Body of pancreas (tissue), 4 donors: ENCODE measurements at places on chromosomes 3 and 15. TPM values are rescaled to one million over a fixed set of nuclear protein-coding genes. Genes with fewer than 3 reads are reported as not detected.

GRCh38 chr15:57654153-57654852, 52.2 kb upstream of the POLR2M start:
- H3K27me3 ChIP-seq = no peaks in the 10 kb centered on the region
- no peak overlapping the region for H3K4me3 ChIP-seq
- no peak for DNase-seq
- no peaks in the 10 kb centered on the region for H3K36me3 ChIP-seq

DNA sequence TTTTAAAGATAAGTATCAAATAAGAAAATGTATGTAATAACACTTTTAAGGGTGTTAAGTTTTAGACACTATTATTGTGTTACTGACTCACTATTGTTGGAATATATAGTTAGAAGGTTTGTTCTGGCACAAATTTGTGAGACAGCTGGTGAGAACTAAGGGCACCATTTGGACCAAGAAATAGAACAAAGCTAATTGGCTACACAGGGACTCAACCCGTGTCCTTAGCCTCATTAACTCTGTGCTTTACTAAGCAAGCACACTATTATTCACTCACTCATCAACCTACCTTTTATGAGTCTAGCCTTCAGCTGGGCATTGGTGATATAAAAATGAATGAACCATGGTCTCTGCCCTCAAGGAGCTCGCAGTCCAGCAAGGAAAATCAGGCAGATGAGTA, 4.1 kb upstream of the UNC13C start:
- DNase-seq = no peak
- H3K4me3 ChIP-seq = no peak overlapping the region
- H3K27ac ChIP-seq = no peak overlapping the region
- H3K4me1 ChIP-seq = peaks cover 10% of the 10 kb centered on the region

The SLC51A gene
- total RNA-seq = 0.26 TPM

GRCh38 chr15:28260722-28261121, 61.3 kb downstream of the HERC2 start:
- H3K27me3 ChIP-seq = no peaks in the 10 kb centered on the region
- H3K27ac ChIP-seq = no peak overlapping the region
- no peak overlapping the region for H3K4me3 ChIP-seq
- DNase-seq = no peak
- no peaks in the 10 kb centered on the region for H3K4me1 ChIP-seq

The NR2F2 gene
- total RNA-seq = 13.5 TPM

DNA sequence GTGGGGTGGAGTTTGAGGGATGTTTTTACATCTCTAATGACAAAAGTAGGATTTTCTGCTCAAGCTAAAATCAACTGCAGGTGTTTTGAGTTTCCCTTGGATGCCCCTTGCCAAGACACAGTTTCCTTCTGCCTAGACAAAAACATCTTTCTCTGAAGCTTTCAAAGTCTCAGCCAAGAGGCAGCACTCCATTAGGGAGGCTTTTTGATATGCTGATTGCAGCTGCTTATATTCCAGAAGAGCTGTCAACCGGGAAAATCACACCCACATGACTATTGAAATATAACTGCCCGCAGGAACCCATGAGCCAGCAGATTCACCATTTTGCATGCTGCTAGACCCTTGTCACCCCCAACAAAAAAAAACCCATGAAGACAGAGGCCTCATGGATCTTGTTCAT, 27.5 kb upstream of the ZNF148 start:
- H3K27ac ChIP-seq = no peak overlapping the region
- H3K36me3 ChIP-seq = no peaks in the 10 kb centered on the region
- no peak for DNase-seq
- H3K27me3 ChIP-seq = no peaks in the 10 kb centered on the region
- H3K4me3 ChIP-seq = no peak overlapping the region

- no peaks in the 10 kb centered on the region for H3K4me1 ChIP-seq
- H3K4me3 ChIP-seq = no peak overlapping the region
- H3K36me3 ChIP-seq = no peaks in the 10 kb centered on the region
- peak; percentile 11 for DNase-seq
- no peaks in the 10 kb centered on the region for H3K27me3 ChIP-seq
- H3K27ac ChIP-seq = no peak overlapping the region
Measured at GRCh38 chr3:21795152-21795837, 44.3 kb upstream of the ZNF385D start.

The HTR3E gene
- not detected for total RNA-seq

DNA sequence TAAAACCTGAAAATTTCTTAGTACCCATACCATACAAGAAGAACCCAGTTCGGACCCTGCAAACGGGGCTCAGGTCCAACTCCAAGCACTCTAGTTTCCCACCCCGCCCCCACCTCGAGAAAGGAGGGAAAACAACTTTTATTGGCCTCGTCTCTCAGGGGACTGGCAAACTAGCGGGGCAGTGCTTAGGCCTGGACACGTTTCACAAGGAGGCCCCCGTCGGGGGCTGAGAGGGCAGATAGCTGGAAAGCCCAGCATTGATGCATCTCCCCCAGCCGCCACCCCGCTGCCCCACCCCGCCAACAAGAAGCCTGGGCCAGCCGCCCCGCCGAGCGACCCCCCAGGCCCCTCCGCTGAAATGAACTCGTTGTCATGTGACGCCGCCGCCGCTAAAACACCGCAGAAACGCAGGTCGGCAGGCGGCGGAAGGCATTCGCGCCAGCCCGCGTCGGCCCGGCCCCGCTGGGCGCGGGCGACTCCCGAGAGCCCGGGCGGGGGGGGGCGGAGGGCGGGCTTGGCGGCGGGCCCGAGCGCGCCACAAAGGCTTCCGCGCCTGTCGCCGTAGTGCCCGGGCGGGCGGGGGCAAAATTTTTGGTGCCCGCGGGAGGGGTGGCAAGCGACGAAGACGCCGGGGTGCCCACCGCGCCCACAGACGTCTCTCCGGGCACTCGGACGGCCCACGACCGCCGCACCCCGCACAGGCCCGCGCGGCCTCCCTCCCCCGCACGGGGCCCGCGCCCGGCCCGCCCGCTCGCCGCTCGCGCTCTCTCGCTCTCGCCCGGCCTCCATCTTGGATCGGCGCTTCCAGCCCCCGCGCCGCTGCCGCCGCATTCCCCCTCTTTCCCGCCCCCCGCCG, 634 bp downstream of the STAG1 start:
- peak overlapping the region; percentile 46 for H3K4me3 ChIP-seq
- peak; percentile 74 for DNase-seq
- peak overlapping the region; percentile 99 for H3K27ac ChIP-seq
- H3K4me1 ChIP-seq = peaks cover 36% of the 10 kb centered on the region
- no peaks in the 10 kb centered on the region for H3K36me3 ChIP-seq

DNA sequence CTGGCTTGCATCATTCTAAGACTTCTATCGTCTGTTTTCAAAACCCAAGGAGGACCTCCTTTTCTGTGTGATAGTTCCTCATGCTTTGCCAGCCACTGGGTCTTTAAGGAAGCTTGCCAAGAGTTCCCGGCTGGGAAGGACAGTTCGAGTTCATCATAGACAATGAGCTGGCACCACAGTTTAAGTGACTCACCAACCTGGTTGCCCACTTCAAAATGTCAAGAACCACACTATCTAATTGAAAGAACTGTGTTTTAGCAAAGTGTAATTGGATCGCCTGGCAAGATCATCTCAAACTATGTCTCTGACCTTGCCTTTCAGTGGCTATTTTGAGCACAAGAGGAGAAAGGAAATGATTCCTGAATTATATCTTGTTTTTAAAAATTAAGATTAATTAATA, 27.9 kb downstream of the SOX2 start:
- H3K4me1 ChIP-seq = no peaks in the 10 kb centered on the region
- no peaks in the 10 kb centered on the region for H3K36me3 ChIP-seq
- no peak overlapping the region for H3K4me3 ChIP-seq
- no peak overlapping the region for H3K27ac ChIP-seq
- no peaks in the 10 kb centered on the region for H3K27me3 ChIP-seq

- no peak overlapping the region for H3K4me3 ChIP-seq
- no peaks in the 10 kb centered on the region for H3K36me3 ChIP-seq
- peak; percentile 43 for DNase-seq
- H3K4me1 ChIP-seq = peaks cover 15% of the 10 kb centered on the region
Measured at GRCh38 chr3:47421741-47422649, 41.2 kb downstream of the PTPN23 start.

GRCh38 chr3:32157600-32158264, 51.3 kb downstream of the GPD1L start:
- no peak for DNase-seq
- no peaks in the 10 kb centered on the region for H3K36me3 ChIP-seq
- H3K4me1 ChIP-seq = no peaks in the 10 kb centered on the region
- H3K27ac ChIP-seq = no peak overlapping the region
- no peak overlapping the region for H3K4me3 ChIP-seq
- H3K27me3 ChIP-seq = no peaks in the 10 kb centered on the region

GRCh38 chr3:10194328-10195071, 29.8 kb downstream of the IRAK2 start:
- H3K4me1 ChIP-seq = peaks cover 58% of the 10 kb centered on the region
- H3K4me3 ChIP-seq = no peak overlapping the region
- DNase-seq = no peak
- H3K36me3 ChIP-seq = no peaks in the 10 kb centered on the region
- no peaks in the 10 kb centered on the region for H3K27me3 ChIP-seq
